ENCODE measurements at places on chromosomes 13 and 19.

DNA sequence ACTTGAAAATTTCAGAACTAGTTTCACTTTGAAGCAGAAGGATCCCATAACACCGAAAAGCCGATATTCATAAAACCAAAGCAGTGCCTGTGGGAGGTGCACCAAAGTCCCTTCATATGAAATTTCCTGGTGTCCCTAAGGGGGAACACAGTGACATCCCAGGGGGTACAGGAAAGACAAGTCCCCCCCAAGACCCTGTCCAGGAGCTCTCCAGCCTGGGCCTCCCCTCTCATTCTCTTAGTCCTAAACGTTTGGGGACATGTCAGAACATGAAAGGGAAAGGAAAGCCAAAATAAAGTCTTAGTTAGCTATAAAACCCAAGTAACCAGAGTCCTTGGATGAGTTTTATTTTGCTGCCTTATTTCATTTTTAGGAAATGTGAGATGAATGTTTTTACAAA is 56.6 kb downstream of the MRPL57 start:
- DNase-seq: no peak

DNA sequence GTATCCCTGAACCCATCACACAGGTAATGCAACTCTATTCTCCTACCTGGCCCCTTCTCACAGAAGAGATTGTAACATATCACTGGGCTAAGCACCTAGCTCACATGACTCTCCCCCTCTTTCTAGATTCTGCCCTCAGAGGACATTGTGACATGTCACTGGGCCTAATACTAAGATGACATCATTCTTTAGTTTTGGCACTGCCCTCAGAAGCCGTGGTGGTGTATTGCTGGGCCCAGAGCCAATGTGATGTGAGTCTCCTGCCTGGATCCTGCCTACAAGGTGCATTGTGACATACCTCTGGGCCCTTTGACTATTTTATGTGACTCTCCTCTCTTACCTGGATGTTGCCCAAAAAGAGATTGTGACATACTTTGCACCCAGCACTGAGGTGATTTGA is 21.4 kb upstream of the ZNF730 start:
- DNase-seq: no peak

DNA sequence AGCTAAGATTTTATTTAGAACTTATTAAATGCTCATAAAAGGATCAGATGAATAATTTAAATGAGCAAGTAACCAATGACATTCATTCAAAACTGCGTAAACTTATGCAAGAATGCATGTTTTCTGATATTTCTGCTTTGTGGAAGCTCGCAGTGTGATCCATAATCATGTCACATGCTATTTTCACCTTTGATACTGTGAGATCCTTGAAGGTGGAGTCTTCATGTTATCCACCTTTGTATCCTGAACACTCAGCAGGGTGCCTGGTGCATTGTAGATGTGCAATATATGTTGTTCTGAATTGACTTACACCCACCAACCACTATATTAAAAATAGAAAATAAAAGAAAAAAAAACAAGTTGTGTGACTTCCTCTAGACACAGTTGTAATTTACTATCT is 333.5 kb downstream of the DCT start:
- no peak for DNase-seq

- no peak for DNase-seq
Measured at GRCh38 chr13:34346626-34347025, 528.7 kb downstream of the RFC3 start.

DNA sequence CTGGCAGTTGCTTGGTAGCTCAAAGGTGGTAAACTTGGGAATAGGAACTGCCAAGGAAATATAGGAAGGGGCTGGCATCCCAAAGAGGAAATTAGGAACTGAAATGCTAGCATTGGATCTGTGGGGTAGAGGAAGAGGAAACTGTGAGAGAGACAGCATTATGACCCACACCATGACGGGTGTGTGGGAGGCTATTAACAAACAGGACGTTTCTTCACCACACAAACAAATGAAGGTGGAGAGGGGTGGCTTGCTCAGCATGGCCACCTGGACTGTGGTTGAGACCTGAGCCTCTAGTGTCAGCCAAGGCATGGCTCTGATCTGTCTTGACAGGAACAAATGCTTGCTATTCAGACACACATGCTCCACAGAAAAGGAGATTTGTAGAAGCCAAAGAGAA is 178.2 kb downstream of the B3GLCT start:
- DNase-seq: no peak

GRCh38 chr13:95870421-95870820 is 182.8 kb downstream of the UGGT2 start:
- no peak for DNase-seq

- peak; percentile 33 for DNase-seq
Measured at GRCh38 chr13:49300739-49301589, 53.2 kb downstream of the CDADC1 start.

- DNase-seq: no peak
Measured at GRCh38 chr13:45951166-45951565, 99.6 kb upstream of the SIAH3 start.

DNA sequence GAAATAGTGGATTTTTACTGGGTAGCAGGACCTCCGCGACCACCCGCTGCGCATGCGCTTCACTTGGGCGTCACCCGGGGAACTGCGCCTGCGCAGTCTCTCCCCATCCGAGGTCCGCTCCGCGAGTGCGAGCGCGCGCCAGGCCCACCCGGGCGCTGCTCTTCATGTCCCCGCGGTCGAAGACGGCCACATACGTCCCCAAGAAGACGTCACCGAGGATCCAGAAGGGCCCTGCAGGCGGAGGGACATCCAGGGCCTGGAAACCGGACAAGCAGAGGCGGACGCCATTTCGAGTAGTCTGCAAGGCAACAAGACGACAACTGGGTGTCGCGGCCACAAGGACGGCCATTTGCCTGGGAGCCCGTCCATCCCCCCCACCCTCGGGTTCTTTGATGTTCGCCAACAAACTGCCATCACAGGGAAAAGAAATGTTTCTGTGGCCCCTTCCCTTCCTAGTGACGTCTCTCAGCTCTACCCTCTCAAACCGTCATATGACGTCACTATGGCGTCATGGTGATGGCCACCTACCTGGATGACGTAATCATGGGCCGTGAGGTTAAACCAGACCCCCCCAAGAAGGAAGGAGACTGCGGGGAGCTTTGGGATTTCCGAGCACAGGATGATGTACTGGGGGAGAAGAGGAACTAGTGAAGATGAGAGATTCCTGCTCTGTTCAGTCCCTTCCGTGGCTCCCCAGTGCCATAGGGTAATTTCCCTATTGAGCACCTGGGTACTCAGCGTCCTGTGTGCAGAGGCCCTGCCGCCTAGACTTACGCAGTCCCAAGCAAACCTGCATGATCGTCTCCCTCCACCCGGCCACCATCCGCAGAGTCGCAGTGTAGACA is 6.7 kb downstream of the NAPSA start:
- DNase-seq: no peak

DNA sequence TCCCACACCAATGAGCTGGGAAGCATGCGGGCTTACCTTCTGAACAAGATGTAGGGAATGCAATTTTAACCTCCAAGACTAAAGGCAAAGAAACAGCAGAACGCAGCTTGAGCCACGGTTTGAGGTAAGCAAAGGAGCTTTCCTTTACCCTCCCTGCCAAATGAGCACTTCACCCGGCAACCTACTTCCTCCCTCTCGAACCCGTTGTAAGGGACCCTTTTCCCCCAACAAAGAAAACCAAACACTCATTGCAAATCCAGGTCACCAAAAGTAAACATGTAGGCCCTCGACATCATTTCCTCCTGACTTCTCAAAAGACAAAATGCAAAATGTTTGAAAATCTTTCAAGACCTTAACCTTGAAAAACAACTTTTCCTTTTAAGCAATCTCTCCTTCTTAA is 65.3 kb downstream of the ABCC4 start:
- no peak for DNase-seq

- DNase-seq: no peak
Measured at GRCh38 chr13:78562237-78562889, 41.0 kb downstream of the POU4F1 start.

DNA sequence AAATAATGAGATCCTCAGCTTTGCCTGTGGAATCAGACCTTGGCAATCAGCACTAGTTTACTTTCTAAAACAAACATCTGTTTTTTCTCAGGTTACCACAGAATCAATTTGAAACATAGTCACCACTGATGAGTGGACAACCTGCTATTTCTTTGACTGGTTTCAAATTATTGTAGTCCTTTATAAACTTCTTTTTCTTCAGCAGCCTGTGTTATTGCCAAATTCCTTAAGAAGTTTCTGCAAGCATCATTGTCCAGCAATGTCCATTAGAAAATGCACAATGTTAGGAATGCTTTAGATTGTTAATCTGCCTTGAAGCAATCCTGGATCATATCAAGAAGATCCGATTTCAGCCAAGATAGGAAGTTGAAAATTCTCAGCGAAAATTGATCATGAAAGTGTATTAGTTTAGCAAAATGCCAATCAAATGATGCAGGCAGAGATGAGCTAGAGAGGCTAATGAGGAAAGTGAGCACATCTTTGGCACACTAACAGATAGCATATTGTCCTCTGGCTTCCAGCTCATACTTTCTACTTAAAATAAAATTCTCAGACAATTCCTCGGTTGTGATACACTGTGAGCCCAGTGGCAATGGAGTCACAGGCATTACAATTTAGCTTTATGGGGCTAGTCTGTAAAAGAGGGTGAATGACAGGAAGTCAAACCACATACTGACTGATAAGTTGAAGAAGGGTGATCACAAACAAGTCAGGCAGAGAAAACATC is 270.6 kb downstream of the SLITRK6 start:
- no peak for DNase-seq

DNA sequence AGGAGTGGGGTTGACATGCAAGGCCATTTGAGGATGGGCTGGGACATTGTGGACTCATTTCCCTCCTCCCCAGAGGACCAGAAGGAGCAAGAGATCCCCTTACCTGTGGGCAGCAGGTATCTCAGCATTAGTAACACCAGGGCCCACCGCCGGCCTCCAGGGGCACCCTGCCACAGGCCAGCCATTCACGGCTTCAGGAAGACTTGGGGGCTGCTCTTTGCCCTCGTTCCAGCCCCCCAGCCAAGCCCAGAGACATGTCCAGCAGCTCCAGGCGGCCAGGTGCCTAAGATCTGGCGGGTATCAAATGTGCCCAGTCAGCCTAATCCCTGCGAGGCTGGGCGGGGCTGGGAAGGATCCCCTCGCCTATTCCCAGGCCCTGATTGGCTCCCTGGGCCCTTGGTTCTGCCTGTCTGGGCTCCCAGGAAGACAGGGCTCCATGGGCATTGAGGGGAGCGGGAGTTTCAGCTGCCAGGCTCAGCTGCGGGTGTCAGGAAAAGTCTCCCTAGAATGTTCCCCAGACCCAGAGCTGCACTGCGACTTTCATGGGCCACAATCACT is 21.3 kb upstream of the OR1M1 start:
- no peak for DNase-seq

- DNase-seq: no peak
Measured at GRCh38 chr13:78152415-78152814, 233.8 kb upstream of the EDNRB start.

DNA sequence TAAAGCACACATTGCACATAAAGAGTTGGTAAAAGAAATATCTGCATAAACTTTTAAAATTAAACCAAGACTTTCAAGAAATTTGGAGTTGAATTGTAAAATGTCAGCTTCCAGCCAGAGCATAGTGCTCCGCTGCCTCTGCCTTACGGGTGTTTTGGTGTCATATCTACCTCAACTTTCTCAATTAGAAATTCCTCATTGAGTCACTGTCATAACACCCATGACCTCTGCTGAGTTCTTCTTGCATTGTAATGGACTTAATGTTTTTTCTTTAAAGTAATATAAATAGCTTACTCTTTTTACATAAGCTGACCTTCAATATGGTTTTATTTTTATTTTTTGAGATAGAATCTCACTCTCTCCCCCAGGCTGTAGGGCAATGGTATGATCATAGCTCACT is 551.0 kb upstream of the NBEA start:
- no peak for DNase-seq

DNA sequence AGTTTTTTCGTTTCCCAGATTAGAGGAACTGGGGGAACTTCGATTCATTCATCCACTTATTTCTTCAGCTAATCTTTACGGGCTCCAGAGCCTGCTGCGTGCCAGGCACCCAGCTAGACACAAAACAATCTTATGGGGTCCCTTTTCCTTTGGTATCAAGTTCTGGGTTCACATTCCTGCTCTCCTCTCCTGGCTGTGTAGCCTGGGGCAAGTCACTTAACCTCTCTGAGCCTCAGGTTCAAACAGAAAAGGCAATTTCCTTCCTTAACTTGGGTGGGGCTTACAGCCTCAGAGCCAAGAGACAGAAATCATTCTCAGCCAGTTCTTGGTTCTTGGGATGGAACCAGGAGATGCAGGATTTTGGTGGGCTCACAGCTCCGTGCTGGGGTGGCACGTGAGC is 5.9 kb downstream of the SHD start:
- no peak for DNase-seq

GRCh38 chr19:51093510-51094345 is 11.0 kb upstream of the KLK14 start:
- DNase-seq: no peak

GRCh38 chr19:40759352-40759751 is 8.3 kb downstream of the SNRPA start:
- no peak for DNase-seq

DNA sequence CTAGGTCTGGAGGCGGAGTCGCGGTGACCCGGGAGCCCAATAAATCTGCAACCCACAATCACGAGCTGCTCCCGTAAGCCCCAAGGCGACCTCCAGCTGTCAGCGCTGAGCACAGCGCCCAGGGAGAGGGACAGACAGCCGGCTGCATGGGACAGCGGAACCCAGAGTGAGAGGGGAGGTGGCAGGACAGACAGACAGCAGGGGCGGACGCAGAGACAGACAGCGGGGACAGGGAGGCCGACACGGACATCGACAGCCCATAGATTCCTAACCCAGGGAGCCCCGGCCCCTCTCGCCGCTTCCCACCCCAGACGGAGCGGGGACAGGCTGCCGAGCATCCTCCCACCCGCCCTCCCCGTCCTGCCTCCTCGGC is at the start of gene SLC5A5:
SLC5A5 (plus strand) TSS at position 68 of the 373 bp plus-strand sequence. CDS start 375 bp downstream, outside the sequence.
- no peak for DNase-seq

- no peak for DNase-seq
Measured at GRCh38 chr13:75752826-75753225, 116.7 kb downstream of the LMO7 start.

- DNase-seq: no peak
Measured at GRCh38 chr19:3054972-3055740, 7.1 kb downstream of the TLE5 start.

GRCh38 chr19:46715620-46715974 is 1.3 kb downstream of the PRKD2 start:
- no peak for DNase-seq

DNA sequence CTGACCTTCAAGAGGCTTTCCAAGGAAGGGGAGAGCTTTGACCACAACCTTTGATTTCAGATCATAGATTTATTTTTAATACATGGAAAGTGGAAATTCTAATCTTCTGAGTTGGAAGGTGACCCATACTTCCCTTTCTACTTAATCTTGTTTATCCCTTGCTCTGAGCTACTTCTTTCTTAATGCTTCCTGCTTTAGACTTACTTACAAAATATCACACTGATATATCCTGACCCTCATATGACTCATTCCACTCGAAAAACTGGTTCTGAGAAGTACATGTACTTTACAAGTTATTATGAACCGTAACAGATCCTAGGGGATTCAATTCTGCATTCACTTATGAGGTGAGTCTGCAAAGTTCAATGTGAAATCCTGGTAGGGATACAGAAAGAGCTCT is 76.2 kb upstream of the IRS2 start:
- no peak for DNase-seq

Measured in keratinocyte (primary cell).